Stimulated activated CD4-positive, alpha-beta T cell treated with anti-CD3 and anti-CD28 coated beads, Interleukin-1b, Interleukin-23, amount 100 ng/mL, for 1 hour (primary cell): ENCODE measurements at places on chromosomes 11 and 22.

DNA sequence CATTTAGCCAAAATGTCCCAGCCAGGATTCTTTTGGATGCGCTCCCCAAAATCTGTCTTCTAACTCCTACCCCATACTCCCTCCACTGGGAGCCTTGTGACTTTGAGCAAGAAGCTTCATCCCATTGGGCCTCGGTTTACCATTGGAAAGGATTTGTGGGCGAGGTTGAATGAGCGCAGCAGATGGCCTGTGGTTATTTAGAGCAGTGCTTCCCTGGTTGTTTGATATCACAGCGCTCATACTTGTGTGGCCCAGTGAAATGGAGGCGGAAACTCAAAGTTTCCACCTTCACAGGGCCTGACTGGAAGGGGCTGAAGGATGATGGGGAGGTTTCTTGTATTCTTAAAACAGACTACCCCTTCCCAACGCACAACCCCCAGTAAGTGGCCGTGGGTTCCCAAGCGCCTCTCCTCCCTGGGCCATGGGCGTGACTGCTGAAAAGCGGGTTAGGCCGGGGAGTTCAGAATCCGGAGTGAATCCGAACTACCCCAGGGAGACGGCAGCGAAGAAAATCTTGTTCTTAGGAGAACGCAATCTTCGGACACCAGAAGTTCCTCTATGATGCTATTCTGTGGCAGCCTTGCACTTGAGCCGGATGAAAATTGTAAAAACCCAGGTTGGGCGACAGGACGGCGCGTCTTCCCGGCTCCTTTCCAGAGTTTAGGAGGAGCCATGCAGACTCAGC is 1.2 kb upstream of the ATF4 start:
- no peak for DNase-seq

DNA sequence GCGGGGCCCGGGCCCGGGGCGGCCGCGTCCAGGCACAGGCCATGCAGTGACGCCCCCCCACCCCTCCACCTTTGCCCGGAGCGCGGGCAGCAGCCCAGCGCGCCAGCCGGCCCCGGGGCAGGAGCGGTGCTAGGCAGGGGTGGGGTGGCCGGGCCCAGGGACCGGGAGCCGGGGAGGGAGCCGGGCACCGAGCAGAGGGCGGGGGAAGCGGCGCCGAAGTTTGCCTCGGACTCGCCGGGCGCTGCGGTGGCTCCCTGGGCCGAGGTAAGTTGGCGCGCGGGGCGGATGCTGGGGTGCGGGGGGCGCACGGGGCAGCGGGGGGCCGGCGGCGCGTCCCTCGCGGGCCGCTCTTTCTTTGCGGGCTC is 332 bp downstream of the TEAD1 start:
- no peak for DNase-seq

- no peak for DNase-seq
These were observed 846 bp upstream of the OAF start for GRCh38 chr11:120209746-120210625.

- no peak for DNase-seq
These were observed 2.2 kb upstream of the GSTT4 start for GRCh38 chr22:24007253-24008021.

DNA sequence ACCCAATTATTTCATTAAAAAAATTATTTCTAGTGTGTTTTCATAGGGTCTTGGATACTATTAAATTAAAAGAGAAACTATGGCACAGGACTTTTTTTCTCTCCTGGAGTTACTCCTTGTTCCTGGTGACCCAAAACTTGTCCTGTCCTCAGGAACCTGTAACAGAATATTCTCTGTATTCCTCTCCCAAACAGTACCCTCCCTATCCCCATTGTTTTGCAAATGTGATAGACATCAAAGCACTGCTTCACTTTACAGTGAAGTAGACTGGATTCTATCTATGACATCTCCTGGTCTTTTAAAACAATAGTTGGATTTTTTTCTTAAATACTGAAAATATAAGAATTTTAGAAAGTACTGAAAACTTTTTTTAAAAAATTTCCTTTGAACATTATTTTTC is 37.2 kb downstream of the FAR1 start:
- no peak for DNase-seq

- no peak for DNase-seq
These were observed 43.7 kb upstream of the ARHGAP20 start for GRCh38 chr11:110755941-110756340.

- peak; percentile 67 for DNase-seq
These were observed 10.4 kb upstream of the C1QTNF6 start for GRCh38 chr22:37198258-37199102.

DNA sequence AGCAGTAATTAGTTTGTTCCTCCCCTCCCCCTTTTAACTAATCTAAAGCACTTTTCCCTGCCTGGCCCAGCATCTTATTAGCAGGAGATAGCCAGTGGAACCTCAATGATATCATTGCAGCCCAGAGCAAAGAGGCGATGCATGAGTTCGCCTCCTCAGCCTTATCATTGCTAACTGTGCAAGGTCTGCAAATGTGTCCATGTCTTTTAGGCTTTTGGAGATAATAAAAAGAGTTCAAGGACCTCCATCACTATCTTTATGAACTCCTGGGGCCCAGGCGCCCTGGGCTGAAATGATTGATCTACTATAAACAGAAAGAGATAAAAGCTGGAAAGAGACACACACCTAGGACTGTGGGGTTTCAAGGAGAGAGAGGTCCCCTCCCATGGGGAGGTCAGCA is 124.2 kb upstream of the TBCEL start:
- DNase-seq: no peak

DNA sequence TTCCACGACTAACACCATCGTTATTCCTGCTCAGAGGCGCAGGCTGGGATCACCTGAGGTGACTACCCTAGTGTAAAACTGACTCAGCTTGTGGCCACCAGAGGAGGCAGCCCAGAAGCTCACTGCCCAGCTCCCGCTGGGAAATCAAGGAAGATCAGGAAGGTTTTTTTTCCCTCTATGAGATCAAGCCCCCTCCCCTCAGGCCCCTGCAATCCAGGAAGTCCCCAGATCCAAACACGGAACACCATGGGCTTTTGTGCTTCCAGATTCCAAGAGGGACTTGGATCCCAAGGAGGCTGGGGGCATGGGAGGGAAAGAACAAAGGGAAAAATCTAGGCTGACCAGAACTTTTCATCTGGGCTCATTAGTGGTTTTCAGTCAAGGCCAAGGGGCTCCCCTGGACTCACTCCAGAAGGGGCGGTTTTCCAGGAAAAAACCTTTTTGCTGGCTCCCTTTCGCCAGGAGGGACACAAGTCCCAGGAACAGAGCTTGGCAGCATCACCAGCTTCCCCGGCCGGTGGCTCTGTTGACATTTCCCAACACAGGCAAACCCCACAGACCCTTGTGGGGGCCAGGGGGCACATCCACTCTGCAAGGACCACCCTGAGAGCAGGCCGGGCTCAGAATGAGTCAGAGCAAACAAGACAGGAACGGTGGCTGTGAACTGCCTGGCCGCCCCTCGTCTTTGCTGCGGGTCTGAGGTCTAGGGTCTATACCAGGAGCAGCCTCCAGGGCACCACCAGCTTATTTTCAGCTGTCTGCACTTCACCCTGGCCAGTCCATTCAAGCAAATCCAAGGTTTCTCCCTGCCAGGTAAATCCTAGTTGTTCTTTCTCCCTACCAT is 36.8 kb downstream of the MYH9 start:
- DNase-seq: no peak

GRCh38 chr22:32854351-32854804 is 52.9 kb downstream of the TIMP3 start:
- DNase-seq: no peak

GRCh38 chr22:35549328-35549727 is 8.7 kb downstream of the RASD2 start:
- DNase-seq: no peak

GRCh38 chr11:11332141-11332710 is 20.8 kb downstream of the CSNK2A3 start:
- no peak for DNase-seq

DNA sequence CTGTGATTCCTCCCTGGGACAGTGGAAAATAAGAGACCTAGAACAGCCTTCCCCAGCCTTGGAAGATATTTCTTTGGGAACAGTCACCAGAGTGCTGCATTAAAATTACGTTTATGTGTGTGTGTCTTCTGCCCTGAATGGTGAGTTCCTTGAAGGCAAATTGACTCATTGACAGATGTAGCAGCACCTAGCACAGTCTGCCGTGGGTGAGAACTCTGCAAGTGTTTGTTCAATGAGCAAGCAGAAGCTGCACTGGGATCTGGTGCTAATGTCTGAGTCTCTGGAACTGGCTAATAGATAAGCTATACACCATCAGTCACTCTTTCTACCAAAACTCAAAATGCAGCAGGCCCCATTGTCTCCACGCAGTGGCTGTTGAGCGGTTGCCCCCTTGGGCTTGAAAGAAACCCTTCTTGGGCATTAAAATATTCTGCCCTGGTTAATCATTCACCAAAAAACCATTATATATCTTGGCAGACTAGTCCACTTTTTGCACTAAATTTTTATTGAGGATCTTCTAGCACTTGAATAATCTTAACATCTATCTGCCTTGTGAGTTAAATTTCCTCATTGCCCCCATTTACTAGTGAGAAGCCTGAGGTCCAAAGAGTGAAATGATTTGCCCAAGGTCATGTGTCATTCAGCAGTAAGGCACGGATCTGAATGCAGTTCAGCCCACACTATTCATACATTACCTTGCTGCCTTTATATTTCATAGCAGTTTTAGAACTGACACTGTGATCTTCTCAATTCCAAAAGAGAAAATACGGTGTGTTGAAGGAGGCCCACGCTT is 87.8 kb upstream of the GALNT18 start:
- no peak for DNase-seq
